ENCODE measurements at places on chromosomes 4 and X. TPM values are rescaled to one million over a fixed set of nuclear protein-coding genes. Genes with fewer than 3 reads are reported as not detected.

Gene SNCA
- total RNA-seq: 16.6 TPM

DNA sequence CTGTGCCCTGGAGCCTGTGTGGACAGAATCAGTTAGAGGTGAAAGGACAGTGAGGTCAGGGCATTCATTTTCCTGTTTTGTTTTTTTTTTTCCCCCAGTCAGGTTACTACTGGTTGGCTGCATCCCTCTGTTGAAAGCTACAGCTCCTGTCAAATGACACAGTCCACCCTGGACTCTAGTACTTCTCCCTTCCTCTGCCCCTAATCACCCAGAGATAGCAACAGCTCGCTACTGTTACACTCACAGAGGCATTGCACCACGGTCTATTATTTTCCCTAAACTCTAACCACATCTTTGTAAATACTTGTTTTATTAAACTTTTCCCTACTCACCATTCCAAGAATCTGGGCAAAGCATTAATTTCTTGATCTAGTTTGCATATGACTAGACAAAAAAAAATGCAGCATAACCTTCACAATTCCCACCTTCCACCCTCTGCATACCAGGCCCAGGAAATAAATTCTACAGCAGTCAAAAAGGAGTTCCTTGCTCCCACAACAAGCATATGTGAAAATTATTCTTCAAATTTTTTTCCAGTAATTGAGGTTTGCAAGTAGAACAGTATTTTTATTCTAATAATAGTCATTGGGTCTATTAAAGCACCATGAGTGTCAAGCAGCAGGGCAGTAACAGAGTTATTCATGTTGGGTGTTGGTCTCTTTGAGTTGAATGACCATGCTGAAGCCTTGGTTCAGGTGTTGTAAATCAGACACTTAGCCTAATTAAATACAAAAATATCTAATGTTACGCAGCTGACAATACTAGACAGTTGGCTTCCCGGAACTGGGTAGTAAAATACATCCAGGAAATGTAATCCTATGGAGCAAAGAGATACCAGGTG, 329.2 kb downstream of the INPP4B start:
- DNase-seq: no peak

DNA sequence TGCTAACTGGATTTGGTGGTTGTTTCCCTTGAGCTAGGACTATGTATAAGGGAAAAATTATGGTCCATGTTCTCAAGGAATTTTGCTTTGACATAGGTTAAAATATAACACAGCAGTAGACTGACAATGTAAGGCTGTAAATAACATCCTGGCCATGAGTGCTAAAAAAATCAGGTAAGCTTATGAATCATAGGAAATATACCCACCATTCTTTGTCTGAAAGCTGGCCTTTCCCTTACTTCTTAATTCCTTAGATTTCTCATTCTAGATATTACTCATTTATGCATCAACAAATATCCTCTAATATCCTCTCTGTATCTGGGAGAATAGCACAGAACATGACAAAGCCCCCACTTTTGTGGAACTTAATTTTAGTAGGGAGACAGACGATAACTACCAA, 6.8 kb upstream of the CHRNA9 start:
- DNase-seq: no peak

Gene GYPE
- not detected for total RNA-seq

GRCh38 chr4:185425647-185426352, at the start of gene UFSP2:
Gene UFSP2 (minus strand): TSS chr4:185425964. CDS start chr4:185425868, 96 bp downstream.
- peak; percentile 90 for DNase-seq

GRCh38 chr4:16259889-16260246, 33.6 kb upstream of the TAPT1 start:
- DNase-seq: no peak

DNA sequence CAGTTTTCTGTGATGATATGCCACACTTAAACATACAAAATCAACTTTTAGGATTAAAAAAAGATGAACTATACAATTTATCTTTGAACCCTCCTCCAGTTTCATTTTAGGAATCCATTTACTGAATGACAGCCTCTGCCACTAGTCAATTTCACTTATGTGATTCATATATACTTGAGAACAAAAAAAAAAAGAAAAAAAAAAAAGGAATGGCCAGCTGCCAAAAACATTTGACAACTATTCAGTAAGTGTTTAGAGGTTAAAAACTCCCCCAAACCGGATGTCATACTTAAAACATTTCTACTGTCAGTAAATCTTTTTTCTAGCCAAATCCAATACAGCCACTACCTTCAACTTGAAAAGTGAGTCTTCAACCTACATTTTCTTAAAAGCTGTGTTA, 266.7 kb upstream of the MAGEB2 start:
- DNase-seq: no peak

DNA sequence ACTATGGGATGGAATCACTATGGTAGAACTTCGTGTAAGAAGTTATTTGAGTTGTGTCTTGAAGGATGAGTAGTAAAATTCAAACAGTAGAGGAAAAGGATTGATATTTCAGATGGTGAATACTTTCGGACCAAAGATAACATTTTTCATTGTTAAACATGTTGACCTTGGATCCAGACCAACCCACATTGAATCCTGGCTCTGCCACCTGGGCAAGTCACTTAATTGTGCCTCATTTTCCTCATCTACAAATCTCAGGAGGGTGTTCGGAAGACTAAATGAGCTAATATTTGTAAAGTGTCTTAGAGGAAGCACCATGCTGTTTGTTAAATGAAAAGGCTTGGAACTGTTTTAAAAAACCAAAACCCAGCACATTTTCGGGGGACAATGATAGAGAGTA, 1.4 kb upstream of the AIFM1 start:
- DNase-seq: no peak

DNA sequence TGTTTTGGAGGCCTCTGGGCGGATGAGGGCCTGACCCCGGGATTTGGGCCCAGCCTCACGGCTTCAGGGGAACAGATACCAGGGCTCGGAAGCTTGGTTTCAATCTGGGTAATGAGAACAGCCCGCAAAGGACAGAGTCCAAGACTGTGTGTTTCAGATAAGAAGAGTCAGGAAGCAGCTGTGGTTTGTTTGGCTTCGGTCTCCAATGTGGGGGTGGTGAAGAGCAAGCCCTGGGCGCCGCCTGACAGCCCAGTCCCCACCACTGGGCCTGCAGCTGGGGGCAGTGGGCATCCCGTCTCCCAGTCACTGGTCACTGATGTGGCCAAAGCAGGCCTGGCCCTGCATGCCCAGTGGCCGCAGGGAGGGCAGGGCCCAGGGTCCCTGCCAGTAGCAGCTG, 9.1 kb downstream of the WFS1 start:
- no peak for DNase-seq

Gene HERC5
- 1.4 TPM for total RNA-seq

- no peak for DNase-seq
These were observed 13.3 kb downstream of the HNRNPD start for GRCh38 chr4:82360298-82361177.

Gene MEPE
- not detected for total RNA-seq

DNA sequence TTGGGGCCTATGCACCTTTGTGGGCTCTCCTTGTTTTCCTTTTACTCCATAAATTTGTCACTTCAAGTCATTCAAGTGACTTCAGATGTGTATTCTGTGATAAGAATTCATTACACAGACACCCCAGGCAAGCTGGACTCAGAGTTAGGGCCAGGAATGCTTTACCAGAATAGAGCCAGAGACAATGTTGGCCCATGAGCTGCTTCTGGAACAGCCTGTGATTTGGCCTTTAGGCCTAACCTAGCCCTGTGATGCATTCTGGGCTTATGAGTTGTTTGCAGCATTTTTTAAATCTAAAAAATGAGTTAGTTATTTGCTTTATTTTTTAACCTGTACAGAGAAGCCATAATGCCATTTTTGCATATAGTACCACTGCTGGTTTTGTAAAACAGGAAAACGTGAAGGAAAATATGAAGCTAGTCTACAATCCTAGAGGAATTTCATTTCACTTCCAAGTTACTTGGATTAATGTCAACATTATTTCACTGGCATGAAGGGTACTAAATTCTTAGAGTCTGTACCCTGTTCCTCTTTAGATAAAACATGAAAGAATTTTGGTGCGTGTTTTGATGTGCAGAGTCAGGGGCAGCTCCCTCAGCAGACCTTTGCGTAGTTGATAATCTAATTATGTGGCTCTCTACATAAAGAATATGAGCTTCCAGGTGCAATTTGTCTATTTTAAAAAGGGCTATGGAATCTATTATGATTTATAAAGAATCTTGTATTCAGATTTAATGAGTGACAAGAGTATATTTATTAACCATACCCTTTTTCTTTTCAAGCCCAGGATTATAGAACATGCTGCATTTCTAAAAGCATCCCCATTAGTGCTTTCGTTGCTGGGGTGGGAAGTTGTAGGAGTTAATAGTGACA, 84.7 kb downstream of the ARHGAP10 start:
- DNase-seq: no peak

Gene TACR3
- total RNA-seq: 0.72 TPM

DNA sequence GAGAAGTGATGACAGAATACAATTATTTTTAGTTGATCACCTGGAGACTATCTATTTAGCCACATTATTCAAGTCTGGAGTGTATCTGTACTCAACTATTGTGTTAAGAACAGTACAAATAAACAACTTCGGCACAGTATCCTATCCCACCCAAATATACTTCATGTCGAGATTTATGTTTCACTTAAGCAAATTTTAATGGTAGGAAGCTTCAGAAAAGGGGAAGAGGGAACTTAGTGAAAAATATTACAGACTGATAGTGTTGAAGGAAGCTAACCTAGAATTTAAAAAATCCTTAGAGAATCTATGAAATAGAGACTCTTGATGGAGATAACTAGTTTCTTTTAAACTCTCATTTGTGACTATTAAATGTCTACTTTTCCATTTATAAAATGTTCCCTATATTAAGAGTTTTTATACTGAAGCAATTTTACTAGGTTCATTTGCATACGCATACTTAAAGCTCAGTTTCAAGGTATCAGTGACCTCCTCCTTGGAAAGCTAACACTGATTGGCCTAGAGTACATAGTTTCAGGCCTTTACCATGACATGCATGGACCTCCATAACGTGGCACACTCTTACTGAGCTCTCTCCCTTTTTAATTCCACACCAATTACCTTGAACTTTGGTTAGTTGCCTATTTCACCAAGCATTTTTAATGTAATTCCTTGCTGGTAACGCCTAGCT, 197.7 kb downstream of the CAMK2D start:
- DNase-seq: no peak

DNA sequence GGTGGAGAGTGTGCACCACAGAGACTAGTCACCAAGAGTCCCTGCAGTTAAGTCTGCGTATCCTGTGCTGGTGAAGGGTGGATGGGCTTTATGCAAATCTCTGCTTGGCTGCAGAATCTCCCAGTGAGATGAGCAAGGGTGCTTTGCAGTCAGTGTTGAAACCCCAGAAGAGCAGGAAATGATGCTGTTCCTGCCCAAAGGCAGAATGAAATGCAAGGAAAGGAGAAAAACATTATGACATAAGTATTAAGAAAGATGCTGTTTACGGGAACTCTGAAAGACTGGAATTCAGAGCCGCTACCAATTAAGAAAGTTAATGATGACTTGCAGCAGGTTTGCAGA, 25.4 kb upstream of the ACSL1 start:
- DNase-seq: no peak

DNA sequence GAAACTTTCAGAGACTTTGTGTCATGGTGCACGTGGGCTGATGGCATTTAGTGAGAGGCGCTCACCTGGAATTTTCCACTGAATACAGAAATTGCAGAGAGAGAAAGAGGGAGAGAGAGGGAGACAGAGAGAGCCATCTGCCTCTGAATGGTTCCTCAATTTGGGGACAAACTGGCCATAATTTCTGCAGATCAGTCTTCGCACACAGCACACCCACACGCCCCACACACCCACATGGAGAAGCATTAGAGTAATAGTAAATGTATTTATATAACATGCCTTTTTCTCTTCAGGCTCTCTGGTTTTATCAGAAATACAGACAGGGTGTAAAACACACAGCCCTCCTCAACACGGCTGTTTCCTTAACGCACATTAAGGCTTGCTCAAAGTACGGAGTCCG, 38.6 kb downstream of the PRKX start:
- DNase-seq: no peak

DNA sequence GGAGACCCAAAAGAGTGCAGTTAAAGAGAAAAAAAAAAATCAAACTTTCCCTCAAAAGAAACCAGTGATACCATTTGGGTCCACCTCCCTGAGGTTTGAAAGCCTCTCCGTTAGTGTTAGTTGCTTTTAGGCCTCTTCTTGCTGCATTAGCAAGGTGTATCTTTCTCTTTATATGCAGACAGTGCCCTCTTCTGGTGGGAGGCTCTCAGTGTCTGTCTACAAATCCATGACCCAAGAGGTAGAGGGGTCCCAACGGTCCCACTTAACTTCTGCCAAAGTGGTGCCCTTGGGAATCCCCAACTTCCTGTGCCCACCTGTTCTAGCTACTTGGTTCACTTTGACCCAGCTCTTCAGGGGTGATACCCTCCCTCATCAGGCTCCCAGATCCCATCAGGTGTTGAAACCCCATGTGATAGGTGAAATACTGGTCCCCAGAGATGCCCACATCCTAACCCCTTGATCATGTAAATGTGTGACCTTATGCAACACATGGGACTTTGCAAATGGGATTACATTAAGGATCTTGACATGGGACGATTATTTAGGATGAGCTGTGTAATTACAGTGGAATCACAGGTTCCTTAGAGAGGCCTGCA, 63.7 kb upstream of the CD99 start:
- DNase-seq: no peak

DNA sequence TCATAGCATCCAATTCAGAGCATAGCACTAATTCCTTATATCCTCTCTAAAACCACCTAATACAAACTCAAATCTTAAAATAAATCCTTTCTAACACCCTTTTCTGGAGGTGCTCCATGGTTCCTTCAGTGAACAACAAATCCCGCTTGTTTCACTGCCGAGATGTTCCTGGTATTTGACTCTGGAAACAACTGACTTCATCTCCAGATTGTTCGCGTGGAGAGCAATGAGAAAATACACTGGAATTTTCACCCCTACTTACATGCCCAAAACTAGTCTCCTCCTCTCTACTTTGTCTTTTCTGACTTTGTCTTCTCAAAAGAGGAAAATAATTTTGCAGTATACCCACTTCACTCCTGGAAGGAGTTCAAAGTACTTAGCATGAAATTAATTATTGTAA, 129.0 kb downstream of the PLS3 start:
- DNase-seq: no peak

Gene CSAG1
- total RNA-seq: not detected

Gene XK
- total RNA-seq: 1.7 TPM

GRCh38 chr4:158042591-158043030, 130.2 kb downstream of the GASK1B start:
- DNase-seq: no peak

- no peak for DNase-seq
These were observed 51.1 kb upstream of the SYTL5 start for GRCh38 chrX:37955273-37955672.

Gene TMEM192
- 12.1 TPM for total RNA-seq

- DNase-seq: no peak
These were observed 42.2 kb upstream of the PUDP start for GRCh38 chrX:7190157-7190556.

Gene SPARCL1
- total RNA-seq: 0.38 TPM

GRCh38 chrX:115058276-115058675, 40.9 kb upstream of the IL13RA2 start:
- no peak for DNase-seq

GRCh38 chr4:169340834-169341233, 70.1 kb upstream of the SH3RF1 start:
- DNase-seq: no peak

- no peak for DNase-seq
These were observed 18.5 kb upstream of the AP1AR start for GRCh38 chr4:112213091-112213490.

GRCh38 chr4:84855774-84856173, 110.7 kb downstream of the WDFY3 start:
- DNase-seq: no peak

Data from type B pancreatic cell (in vitro differentiated cells).